Activated naive CD4-positive, alpha-beta T cell treated with anti-CD3 and anti-CD28 coated beads, Interleukin-2, amount 50 U/mL, for 72 hours (primary cell): ENCODE measurements at places on chromosomes 3 and 15. TPM values are rescaled to one million over a fixed set of nuclear protein-coding genes. Genes with fewer than 3 reads are reported as not detected.

The PBRM1 gene
- 70.1 TPM for total RNA-seq

The NEK10 gene
- 0.34 TPM for total RNA-seq

The ISLR gene
- total RNA-seq, result not detected

The CHRFAM7A gene
- not detected for total RNA-seq

The TGM4 gene
- total RNA-seq, result not detected

The SH3GL3 gene
- not detected for total RNA-seq

The ANKRD34C gene
- total RNA-seq, result not detected

The TM4SF18 gene
- total RNA-seq, result not detected

The PRSS50 gene
- total RNA-seq, result not detected
